Ovary (tissue), 10 donors: ENCODE measurements at places on chromosomes 5 and 9. TPM values are rescaled to one million over a fixed set of nuclear protein-coding genes. Genes with fewer than 3 reads are reported as not detected.

- DNase-seq = no peak
Observed at GRCh38 chr5:113047733-113048652, 71.4 kb downstream of the DCP2 start.

DNA sequence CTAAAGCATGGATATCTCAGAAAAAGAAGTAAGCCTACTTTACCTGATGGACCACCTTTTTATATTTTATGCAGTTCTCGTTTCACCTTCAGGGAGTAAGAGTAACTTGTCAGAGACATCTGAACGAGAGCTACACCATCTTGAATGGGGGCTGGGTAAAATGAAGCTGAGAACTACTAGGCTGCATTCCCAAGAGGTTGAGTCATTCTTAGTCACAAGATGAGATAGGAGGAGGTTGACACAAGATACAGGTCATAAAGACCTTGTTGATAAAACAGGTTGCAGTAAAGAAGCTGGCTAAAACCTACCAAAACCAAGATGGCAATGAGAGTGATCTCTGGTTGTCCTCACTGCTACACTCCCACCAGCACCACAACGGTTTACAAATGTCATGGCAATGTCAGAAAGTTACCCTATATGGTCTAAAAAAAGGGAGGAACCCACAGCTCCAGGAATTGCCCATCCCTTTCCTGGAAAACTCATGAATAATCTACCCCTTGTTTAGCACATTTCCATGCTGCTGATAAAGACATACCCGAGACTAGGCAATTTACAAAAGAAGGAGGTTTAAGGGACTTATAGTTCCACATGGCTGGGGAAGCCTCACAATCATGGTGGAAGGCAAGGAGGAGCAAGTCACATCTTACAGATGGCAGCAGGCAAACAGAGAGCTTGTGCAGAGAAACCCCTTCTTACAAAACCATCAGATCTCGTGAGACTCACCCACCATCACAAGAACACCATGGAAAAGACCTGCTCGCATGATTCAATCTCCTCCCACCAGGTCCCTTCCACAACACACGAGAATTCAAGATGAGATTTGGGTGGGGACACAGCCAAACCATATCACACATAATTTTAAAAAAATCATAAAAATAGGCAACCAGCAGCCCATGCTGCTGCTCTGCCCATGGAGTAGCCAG, 62.5 kb downstream of the GIN1 start:
- no peak for DNase-seq

Gene LECT2
- polyA plus RNA-seq = not detected

GRCh38 chr9:109108318-109108717, 11.4 kb downstream of the TMEM245 start:
- DNase-seq = no peak

- no peak for DNase-seq
Observed at GRCh38 chr5:136034984-136035383, 6.2 kb downstream of the TGFBI start.

Gene CKMT2
- polyA plus RNA-seq = 11.4 TPM

Gene SV2C
- 0.13 TPM for polyA plus RNA-seq

Gene ZNF367
- polyA plus RNA-seq = 1.5 TPM

- no peak for DNase-seq
Observed at GRCh38 chr5:125017796-125018195, 271.4 kb upstream of the ZNF608 start.

Gene ERMP1
- 8.3 TPM for polyA plus RNA-seq

- no peak for DNase-seq
Observed at GRCh38 chr9:22241611-22242010, 205.0 kb upstream of the DMRTA1 start.

GRCh38 chr9:14062586-14063221, 251.2 kb downstream of the NFIB start:
- DNase-seq = no peak

GRCh38 chr5:135951807-135952206, 3.0 kb downstream of the LECT2 start:
- no peak for DNase-seq

- DNase-seq = no peak
Observed at GRCh38 chr9:132391449-132391848, 15.2 kb downstream of the TTF1 start.

Gene C9
- polyA plus RNA-seq = not detected

DNA sequence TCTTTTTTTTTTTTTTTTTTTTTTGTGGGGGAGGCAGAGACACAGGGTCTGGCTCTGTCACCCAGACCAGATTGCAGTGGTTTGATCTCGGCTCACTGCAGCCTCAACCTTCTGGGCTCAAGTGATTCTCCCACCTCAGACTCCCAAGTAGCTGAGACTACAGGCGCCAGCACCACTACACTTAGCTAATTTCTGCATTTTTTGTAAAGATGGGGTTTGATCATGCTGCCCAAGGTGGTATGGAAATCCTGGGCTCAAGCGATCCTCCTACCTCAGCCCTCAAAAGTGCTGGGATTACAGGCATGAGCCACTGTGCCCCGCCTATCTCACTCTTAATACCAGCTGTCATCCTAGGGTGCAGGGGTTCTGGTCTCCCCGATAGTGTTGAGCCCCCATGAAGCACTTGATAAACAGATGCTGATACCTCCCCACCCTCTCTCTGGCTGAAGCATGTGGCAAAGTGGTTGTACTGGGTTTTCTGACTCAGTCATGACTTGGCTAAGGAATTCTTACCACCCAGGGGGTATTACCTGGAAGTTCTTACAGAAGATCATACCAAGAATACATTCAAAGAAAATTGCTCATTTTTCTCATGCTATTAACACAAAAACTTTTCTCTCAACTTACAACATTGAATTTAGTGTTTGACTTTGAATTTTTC, 110.2 kb upstream of the DAPK1 start:
- no peak for DNase-seq

Gene ARL15
- polyA plus RNA-seq = 20.2 TPM

DNA sequence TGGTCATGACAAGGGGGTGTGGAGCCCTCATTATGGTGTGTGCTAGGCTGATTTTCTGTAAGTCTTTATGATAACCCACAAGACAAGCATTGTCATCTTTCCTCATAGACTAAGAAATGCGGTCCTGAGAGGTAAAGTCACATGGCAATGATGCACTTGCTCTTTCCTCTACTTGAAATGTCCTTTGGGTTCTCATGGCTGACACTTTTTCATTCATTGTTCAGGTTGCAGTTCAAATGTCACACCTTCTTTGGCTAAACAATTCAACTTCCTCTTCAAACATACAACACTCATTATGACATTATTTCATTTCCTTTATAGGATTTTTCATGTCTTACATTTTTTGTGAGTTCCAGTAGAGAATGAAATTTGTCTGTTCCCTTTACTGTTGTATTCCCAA, 323.6 kb upstream of the PRR16 start:
- no peak for DNase-seq

GRCh38 chr5:137754961-137755762, 999 bp upstream of the HNRNPA0 start:
- no peak for DNase-seq

DNA sequence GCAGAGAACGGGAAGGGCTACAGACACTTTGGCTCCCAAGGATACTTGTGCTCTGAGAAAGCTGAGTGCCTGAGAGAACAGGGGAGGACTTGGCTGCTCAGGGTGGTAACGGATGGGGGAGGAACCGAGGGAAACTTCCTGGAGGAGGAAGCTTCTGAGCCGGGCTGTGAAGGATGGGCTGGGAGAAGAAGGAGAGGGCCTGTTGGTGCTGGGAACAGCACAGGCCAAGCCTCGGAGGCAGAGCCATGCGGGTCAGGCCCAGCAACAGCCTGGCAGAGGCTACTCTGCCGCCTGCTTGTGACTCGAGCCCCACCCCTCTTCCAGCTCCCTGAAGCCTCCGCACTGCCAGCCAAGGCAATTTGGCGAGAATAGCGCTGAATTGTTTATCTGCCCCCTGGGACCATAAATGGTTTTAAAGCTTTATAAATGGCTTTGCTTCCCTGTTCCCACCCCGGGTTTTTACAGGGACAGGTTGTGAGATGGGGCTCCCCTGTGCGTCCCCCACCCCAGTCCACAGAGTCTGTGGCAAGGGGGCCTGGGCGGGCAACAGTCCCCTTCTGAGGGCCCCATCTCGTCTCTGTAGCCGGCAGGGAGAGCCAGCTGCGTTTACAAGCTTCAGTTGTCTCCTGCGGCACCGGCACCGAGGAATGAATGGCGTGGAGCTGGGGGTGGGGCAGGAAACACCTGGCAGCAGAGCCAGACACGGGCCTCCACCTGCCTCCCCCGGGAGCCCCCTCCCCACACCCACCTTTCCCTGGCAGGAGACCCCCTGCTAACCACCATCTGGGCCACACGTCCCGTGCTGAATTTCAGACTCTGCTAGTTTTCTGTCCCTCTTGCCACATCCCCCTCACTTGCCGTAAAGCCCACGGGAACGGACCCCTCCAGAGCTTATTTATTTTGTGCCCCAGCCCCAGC, 24.4 kb downstream of the FAM163B start:
- no peak for DNase-seq

GRCh38 chr5:137734962-137735554, 831 bp downstream of the KLHL3 start:
- peak; percentile 35 for DNase-seq

Gene WNT8A
- not detected for polyA plus RNA-seq

DNA sequence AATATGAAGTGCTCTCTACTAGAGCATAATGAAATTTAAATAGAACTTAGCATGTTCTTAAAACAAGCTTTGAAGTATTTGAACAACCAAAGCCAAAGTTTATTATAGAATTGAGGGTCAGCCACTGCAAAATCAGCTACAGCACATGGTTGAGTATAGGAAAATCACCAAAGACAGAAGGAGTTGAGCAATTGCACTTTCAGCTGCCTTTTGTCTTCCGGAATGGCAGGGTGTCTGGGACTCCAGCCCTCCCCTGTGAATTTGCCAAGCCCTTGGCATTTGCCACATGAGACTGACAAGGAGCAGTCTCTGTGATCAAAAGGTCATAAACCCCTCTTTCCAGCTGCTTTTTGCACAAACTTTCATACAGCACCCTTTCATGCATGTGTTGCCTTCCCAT, 8.5 kb upstream of the LURAP1L start:
- DNase-seq = no peak

- DNase-seq = no peak
Observed at GRCh38 chr9:91285729-91286353, 75.9 kb downstream of the AUH start.

GRCh38 chr9:91253488-91253887, 108.2 kb downstream of the AUH start:
- DNase-seq = no peak

GRCh38 chr9:132995121-132995420, 16.6 kb downstream of the GFI1B start:
- no peak for DNase-seq

DNA sequence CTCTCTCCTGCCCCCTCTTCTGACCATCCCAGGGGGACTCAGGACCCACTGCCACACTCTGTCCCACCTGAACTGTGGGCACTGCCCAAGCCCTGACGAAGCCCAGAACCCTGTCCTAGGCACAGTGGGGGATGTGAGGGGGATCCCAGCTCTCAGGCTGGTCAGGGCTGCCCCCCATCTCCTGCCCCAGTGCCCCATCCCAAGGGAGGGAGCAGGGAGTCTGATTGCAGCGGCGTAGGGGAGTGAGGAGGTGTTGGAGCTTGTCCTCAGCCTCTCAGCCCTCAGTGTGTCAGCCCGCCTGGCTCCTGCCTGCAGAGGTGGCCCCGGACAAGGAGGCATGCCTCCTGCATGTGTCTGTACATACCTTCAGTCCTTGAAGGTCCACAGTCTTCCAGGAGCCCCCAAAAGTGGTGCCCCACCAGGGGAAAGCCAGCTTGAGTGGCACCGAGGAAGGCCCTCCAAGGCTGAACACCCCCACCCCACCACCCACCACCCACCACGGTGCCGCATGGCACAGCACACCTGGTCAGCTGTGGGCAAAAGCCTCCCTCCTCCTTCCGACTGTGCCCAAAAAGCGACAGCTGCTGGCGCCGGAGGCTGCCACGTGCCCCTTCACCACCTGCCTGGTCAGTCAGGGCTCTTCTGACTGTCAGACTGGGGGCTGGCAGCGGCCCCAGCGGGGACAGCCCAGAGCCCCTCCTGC, 930 bp downstream of the SARDH start:
- DNase-seq = peak; percentile 30

Gene FRMPD1
- polyA plus RNA-seq = 0.01 TPM

DNA sequence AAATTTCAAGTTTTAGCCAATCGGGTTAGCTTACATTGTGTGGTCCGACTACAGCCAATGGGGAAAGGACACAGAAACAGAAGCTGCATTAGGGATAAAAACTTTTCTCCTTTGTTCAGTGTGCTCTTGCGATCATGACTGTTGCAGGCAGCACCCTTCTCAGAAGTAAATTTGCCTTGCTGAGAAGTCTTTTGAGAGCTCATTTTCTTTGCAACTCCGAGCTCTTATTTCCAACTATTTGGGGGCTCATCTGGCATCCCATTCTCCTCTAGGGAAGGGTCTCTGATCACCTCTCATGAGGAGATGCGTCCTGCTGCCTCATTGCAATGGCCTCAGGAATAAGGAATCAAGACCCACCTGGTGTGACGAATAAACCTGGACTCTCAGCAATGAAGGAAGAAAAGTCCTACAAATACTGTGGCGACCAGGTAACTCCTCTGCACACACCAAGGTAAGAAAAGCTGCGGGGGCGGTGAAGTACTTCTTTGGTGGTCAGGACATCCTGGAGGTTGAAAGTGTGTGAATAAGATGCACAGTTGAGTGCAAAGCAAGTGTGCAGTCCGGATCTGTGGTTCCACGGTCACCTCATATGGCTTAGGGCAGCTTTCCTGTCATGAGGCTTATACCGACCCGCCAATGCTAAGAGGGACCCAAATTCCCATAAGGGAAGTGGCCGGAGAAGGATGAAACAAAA, 20.4 kb downstream of the CNOT8 start:
- no peak for DNase-seq

DNA sequence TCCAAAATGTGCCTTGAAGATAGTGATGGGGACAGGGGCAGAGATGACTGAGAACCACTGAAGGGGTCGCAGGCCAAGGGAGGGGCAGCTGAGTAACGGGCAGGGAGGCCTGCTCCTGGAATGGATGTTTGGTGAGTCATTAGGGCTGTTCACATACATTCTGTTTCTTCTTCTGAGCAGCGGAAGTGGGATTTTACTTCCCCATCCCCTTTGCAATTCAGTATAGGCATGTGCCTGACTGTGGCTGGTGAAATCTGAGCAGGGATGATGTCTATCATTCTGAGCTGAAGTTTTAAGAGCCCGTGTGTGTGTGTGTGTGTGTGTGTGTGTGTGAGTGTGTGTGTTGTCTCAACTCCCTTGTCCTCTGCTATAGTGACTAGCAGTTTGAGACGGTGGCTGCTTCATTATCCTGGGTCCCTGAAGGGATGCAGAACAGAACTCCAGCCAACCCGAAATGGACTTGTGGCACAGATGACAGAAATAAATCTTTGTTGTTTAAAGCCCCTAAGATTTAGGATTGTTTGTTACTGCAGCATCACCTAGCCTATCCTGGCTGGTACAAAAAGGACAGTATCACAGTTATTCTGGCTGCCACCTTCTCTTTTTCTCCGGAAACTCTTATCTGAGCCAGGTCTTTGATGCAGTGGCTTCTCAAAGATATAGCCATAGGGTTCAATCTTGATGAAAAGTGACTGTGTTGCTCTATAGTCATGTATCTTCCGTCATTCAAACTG, 29.2 kb upstream of the TGFBI start:
- no peak for DNase-seq

Gene C8G
- not detected for polyA plus RNA-seq

Gene ANKRD34B
- polyA plus RNA-seq = not detected

Gene ANKRD18B
- polyA plus RNA-seq = not detected
